ENCODE measurements at places on chromosomes 13 and 19.

- peak; percentile 68 for DNase-seq
Measured at GRCh38 chr13:42377640-42378382, 105.9 kb downstream of the AKAP11 start.

DNA sequence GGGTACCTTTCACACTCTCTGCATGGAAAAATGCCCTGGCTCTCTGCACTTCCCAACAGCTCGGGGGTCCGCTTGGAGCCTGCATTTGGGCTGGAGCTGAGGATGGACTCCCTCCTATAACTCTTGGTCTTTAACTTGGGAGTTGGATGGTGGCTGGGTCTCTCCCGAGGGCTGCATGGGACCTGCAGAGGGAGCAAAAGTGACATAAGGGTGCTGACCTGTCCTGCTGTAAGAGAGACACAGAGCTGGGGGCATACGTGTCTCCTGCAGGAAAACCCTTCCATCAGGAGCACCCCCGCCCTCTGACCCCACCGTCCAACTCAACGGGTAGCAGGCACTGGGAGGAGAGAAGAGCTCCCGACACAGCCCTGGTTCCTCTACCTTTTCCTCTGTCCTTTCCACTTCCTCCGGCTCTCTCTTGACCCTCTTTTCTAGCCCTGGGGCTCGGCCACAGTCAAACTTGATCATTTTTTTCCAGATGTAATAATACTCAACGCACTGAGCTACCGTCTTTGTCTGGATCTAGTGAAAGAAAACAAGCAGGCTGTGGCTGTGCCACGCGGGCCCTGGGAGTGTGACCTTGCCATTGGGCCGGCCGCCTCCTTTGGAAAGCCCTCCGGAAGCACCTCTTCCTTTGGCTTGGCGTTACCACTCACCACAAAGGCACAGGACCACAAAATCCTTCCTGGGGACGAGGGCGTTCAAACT is 6.8 kb upstream of the NAPA start:
- DNase-seq = no peak

GRCh38 chr13:31441800-31442510 is 242.2 kb downstream of the B3GLCT start:
- no peak for DNase-seq

DNA sequence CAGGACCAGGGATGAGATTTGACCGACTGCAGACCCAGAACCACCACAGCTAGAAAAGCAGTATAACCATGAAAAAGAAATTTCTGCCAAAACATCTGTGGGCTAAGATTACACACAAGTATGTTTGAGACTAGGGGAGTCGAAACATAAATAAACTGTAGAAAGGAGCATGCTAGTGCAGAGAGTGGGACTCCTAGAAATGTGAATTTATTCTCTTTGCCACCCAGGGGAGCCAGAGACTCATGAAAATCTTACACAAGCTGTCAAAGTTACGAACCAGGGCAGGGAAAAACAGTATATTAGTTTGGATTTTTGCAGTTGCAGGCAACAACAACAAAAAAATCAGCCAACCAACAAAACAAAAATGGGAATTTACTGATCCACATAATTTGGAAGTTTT is 12.3 kb upstream of the HSPH1 start:
- no peak for DNase-seq

DNA sequence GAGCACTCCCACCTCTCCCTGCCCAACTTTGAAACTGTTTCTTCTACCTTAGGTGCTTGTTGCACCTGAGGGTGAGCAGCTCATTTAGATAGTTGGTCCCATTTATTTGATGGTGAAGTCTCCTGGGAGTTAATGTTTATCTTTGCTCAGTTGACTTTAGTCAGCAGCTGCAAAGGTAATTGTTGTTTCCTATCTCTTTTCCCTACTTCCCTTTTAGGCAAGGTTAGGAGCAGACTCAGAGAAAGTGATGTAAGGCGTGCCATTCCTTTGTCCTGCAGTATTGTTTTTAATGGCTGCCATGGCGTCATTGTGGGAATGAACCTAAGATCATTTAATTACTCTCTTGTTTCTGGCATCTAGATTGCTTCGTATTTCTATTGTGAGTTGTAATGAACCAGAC is 11.6 kb downstream of the AKAP11 start:
- no peak for DNase-seq
